NCI-H460 (cell line): ENCODE measurements at places on chromosomes 3 and 15. TPM values are rescaled to one million over a fixed set of nuclear protein-coding genes. Genes with fewer than 3 reads are reported as not detected.

The EXOG gene
- total RNA-seq, result 6.2 and 7.6 TPM in 2 replicates

GRCh38 chr3:153069598-153070510 lies 92.2 kb upstream of the RAP2B start:
- DNase-seq, result no peak

The PROK2 gene
- total RNA-seq, result 0.07 TPM in 1 of 2 replicates, not detected in the other

The XYLB gene
- 3.1 and 4.4 TPM in 2 replicates for total RNA-seq

The PLSCR4 gene
- total RNA-seq, result 3.7 and 4.3 TPM in 2 replicates

GRCh38 chr3:46017720-46018119 lies 9.6 kb downstream of the XCR1 start:
- DNase-seq, result no peak

The P2RY1 gene
- total RNA-seq, result 2.2 and 3.7 TPM in 2 replicates

The IL17RE gene
- 0.12 and 0.23 TPM in 2 replicates for total RNA-seq

The TOPAZ1 gene
- total RNA-seq, result not detected in 2 replicates

DNA sequence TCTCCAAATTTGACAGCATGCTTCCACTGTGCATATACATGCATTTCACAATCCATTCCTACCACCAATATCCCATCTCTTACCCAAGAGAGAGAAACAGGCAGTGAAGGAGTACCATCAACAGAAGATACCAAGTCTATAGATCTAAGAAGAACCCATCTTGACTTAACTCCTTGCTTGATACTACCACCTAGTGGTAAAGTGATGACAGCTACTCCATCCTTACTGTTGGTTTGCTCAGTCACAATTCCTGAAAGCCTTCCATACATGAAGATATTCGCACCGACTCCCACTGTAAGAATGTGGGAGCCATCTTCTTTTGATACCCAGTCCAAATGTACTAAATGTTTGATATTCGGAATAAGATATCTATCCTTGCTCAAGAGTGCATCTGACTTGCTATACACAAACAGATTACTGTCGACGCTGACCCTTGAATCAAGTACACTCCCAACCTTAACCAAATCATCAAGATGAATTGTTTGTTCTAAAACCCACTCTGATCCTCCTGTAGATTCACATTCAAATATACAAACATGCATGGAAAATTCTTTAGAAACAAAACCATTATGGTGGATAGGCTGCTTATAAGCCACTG lies 123.1 kb downstream of the DMXL2 start:
- DNase-seq, result peak; percentile 31

DNA sequence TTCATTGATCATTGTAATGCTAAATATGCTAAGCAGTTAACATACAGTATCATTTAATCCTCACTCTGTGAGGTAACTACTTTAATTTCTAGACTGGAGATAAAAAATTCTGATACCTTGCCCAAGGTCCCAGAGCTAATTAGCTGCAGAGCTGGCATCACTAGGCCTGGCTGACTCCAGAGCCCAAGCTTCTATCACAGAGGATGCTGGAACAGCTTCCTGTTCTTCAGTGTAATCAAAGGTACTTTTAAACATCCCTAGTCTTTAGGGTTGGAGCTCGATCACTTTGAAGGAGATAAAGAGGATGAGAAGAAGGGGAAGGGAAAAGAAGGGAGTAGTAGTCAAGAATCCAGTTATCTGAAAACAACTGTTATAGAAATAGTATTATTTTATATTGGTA lies 37.1 kb upstream of the BOC start:
- no peak for DNase-seq

- no peak for DNase-seq
Measured at GRCh38 chr15:81728726-81729125, 317.1 kb downstream of the MEX3B start.

GRCh38 chr3:153356908-153357307 lies 194.9 kb downstream of the RAP2B start:
- no peak for DNase-seq

The ZNF662 gene
- total RNA-seq, result not detected in 2 replicates

The GPR149 gene
- not detected in 2 replicates for total RNA-seq

GRCh38 chr3:2706144-2706835 lies 403.9 kb downstream of the IL5RA start:
- no peak for DNase-seq

- DNase-seq, result no peak
Measured at GRCh38 chr3:88984832-88985231, 122.6 kb upstream of the EPHA3 start.

The CLRN1 gene
- total RNA-seq, result not detected in 2 replicates

DNA sequence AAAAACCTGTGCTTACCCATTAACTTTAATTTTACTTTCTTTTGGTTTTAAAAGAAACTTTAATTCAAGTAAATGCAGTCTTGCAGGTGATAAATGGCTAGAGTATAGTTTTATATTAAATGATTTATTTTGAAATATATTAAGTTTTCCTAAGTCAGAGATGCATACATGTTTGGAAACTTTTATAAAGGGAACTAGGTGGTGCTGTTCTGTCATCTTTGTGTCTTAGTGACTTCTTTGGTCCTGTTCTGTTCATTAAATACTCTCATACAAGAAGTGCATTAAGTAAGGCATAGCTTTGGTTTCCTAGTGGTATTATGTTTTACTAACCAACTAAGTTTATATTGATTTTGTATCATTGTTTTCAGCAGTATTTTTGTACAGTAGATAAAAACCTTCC lies 15.6 kb downstream of the CADM2 start:
- no peak for DNase-seq

The MYRIP gene
- total RNA-seq, result 2.5 and 2.7 TPM in 2 replicates

DNA sequence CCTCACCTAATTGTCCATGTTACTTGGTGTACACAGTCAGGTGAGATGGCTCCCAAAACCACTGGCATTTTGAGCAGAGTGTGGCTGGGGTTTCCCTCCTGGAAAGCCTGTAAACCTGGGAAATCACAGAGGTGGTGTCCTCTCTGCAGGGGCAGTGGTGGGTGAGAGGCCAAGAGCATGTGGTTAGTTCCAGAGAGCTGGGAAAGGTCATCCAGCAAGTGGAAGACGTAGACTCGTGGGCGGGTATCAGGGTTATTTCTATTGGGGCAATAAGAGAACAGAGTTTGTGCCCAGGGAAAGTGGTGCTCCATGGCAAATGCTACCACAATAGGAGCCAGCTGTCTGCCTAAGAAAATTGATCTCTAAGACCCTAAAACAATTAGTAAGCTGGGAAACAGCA lies 44.6 kb upstream of the LIMD1 start:
- DNase-seq, result no peak
